Germinal center (tissue), 1 donor: ENCODE measurements at places on chromosomes 11 and 22.

DNA sequence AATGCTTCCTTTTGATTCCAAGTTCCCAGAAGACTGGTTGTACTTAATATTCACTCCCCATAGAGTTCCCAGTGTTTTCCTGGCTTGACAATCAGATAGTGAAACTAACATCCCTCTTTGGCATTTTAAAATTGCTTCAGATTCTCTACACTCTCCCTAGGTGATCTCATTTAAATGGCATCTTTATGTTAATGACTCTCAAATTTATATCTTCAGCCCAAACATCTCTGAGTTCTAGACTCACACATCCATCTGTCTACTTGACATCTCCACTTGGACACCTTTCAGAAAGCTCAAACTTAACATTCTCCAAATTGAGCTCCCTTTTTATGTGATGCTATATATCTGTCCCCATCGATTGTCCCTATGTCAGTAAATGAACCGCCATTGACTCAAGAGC, 232.0 kb downstream of the NTM start:
- no peak for DNase-seq

DNA sequence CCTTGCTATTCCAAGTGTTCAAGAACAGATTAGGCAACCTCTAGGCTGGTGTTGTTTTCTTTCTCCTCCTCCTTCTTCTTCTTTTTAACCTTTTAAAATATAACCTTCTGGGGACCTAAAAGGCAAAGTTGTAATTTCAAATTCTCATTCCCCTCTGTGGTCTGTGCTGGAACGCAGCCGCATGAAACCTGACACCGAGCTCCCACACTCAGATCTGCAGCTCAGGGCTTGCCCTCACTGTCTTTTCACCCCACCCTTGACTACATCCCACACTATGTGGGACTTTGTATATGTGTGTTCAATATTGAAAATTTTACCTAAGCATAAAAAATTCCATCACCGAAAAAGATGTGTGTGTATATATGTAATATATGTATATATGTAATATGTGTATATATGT, 62.0 kb upstream of the ARHGAP42 start:
- no peak for DNase-seq

DNA sequence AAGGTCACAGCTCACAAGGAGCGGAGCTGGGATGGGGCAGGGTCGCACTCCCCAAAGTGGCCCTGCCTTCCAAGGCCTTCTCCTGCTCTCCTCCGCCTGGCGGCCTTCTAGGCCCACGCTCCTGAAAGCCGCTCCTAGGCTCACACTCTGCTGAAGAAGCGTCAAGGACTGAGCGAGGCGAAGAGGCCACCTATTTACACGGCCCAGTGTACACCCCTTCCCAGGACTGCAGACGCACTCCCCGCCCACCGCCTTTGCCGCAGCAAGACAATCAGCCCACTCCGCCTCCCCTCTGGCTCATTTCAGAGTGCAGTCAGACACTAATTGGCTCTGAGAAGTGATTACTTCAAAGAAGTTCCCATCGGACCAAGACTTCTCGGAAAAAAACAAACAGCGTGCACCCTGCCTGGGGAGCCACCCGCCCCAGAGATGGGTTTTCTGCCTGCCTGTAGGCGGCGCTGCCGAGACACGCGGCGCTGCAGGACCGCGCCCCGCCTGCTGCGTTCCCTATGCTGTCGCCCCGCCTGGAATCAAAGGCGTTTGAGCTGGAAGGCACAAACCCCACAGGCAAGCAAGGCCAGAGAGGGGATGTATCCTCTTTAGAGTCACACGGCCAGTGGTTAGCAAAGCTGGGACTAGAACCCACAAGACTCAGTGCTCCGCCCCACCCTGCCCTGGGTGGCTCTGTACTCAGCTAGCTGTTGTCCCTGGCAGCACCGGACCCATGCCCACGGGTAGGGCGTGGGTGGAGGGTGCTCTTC, 414.8 kb downstream of the BUD13 start:
- no peak for DNase-seq

DNA sequence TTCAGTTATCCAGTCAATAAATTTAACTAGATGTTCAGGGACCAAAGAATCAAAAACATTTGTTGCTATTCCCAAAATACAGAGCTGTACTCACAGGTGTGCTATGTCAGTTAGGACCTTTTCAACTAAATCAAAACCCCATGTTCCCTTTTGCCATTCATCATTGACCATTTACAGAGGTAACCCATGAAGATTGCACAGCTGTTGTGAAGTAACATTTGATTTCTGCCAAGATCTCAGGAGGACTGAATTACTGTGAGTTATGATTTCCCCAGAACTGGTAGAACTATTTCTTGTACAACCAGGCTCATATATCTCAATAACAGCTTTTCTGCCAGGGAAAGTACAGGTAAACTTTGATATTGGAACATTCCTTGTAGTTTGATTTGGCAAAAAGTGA, 131.1 kb upstream of the FIBIN start:
- DNase-seq: no peak

- no peak for DNase-seq
These were observed 57.8 kb upstream of the ARHGAP32 start for GRCh38 chr11:129249923-129250322.

- DNase-seq: no peak
These were observed 58.3 kb downstream of the SLC22A12 start for GRCh38 chr11:64649291-64649697.

DNA sequence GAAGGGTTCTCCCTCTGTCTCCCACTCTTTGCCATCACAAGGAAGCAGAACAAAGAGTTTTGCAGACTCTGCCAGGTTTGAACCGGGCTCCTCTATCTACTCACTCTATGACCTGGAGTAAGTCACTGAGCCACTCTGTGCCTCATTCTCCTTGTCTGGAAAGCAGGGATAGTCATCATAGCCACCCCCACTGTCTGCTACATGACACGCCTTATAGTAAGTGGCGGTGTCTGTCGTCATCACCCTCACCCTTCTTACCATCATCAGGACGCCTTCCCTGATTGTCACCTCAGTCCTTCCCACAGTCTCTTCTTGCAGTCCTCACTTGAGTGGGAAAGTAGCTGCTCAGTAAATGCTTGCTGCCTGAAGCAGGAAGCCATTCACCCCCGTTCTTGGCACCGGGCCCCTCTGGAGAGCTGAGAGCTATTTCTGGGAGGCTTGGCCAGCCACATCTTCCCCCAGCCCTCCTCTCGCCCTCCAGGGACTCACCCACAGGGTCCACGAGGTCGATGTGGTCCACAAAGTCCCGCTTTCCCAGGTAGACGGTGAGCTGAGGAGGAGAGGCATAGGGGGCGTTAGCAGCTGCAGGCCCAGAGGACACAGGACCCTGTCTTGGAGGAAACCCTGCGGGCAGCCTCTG, 46.4 kb downstream of the TPBGL start:
- DNase-seq: no peak

- DNase-seq: no peak
These were observed 368.5 kb downstream of the INSC start for GRCh38 chr11:15483205-15483604.
